ENCODE measurements at places on chromosomes 11 and 22.

DNA sequence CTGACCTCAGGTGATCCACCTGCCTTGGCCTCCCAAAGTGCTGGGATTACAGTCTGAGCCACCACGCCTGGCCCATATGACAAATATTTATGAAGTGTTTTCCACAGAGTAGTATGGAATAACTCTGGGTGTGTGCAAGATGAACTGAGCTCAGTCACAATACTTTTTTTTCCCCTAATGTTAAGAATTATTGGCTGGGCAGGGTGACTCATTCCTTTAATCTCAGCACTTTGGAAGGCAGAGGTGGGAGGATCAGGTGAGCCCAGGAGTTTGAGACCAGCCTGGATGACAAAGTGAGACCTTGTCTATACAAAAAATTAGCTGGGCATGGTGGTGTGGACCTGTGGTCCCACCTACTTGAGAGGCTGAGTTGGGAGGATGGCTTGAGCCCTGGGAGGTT is 6.4 kb downstream of the PTPRJ start:
- DNase-seq = no peak

GRCh38 chr11:117879516-117880480 is 3.3 kb upstream of the FXYD6 start:
- DNase-seq = no peak

DNA sequence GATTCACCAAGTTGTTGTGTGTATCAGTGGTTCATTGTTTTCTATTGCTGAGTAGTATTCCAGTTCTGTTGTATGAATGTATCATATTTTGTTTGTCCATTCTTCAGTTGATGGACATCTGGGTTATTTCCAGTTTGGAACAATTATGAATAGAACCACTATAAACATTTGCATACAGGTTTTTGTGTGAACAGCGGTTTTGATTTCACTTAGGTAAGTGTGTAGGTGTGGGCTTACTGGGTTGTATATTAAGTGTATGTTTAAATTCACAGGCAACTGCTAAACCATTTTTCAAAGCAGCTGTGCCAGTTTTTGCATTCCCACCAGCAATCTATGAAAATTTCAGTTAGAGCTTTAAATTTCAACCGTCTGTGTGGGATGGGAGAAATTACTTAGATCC is 217.8 kb downstream of the NELL1 start:
- DNase-seq = no peak

GRCh38 chr11:84558085-84558905 is 1068.8 kb downstream of the DLG2 start:
- DNase-seq = no peak

GRCh38 chr11:76246271-76246933 is 40.1 kb upstream of the WNT11 start:
- no peak for DNase-seq

- DNase-seq = no peak
Measured at GRCh38 chr11:62542750-62543567, 3.6 kb downstream of the AHNAK start.

- DNase-seq = no peak
Measured at GRCh38 chr11:104205838-104206237, 41.9 kb upstream of the PDGFD start.

- DNase-seq = no peak
Measured at GRCh38 chr22:17769013-17769715, 5.1 kb downstream of the BID start.

GRCh38 chr11:115930886-115931547 is 426.8 kb upstream of the CADM1 start:
- DNase-seq = no peak

DNA sequence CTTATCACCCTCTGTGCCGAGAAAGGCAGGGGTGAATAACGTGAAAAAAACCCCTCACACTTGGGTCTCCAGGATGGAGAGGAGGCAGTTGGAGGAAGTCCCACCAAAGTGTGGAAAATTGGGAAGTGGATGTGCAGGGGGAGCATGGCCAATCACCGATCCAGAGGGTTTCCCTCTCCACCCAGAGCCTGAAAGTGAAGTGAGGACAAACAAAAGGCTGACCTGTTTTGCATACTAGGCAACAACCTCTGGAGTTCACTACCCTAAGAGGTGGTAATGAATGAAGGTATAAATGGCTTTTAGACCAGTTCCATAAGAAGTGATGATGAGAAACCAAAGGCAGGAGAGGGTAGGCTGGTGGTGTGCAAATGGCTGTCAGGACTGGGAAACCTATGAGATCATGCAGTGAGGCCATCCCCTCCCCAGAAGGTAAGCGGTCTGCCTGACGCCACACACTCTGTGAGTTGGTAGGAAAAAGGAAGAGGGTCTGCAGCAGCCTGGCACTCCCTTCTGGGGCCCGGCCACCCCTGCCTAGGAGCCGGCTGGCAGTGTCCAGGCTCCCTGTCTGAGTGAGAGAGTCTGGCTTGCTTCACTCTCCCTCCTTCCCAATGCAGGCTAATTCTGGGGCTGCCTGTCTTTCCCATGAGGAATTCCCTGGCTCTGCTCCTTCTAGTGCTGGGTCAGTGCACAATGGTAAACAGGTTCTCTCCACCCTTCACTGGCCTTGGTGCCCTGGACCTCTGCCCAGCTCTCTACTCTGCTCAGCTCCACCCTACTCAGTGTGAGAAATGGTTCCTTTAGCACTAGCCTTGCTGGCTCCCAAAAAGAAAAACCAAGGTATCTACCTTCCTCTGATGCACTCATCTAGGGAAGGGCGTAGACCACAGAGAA is 15.6 kb downstream of the TBC1D10A start:
- DNase-seq = no peak

DNA sequence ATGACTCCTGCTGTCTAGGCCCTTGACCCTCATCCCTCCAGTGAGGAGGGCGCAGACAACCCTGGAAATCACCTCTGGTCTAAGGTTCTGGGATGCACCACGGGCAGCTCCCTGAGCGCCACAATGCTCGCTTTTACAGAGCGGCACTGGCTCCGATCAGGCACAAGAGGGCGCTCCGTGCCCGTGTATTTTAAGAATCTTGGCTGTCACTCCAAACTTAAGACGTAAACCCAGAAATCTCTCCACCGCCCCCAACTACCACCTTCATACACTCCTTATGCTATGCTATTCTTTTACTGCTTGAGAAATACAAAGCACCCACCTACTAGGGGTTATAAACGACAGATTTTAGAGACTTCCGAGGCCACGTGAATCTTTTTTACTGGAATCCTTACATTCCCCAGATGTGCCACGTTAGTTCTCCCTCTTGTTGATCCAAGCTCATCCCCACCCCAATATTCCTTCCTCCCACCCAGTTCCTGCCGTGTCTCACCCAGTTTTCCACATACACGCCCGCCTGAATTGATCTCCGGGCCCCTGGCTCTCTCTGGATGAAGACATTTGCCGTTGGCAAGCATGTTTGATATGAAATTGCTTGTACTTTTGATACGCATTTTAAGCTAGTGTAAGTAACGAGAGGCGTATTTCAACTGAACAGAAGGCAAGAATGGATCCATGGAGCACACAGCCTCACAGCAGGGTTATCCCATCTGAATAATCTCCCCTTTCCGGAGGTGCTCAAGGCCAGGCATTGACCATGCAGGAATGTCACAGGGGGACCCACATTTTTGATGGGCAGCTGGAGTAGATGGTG is 453.5 kb downstream of the OPCML start:
- peak; percentile 31 for DNase-seq

GRCh38 chr22:33772745-33773144 is 147.5 kb downstream of the LARGE1 start:
- no peak for DNase-seq
